NT2/D1 (cell line): ENCODE measurements at places on chromosomes 1 and 21.

GRCh38 chr1:65691972-65692371, 100.7 kb upstream of the PDE4B start:
- DNase-seq = no peak

GRCh38 chr1:27668121-27668807, 3.7 kb downstream of the IFI6 start:
- no peak for DNase-seq

GRCh38 chr1:234756066-234756774, 146.2 kb upstream of the IRF2BP2 start:
- no peak for DNase-seq

DNA sequence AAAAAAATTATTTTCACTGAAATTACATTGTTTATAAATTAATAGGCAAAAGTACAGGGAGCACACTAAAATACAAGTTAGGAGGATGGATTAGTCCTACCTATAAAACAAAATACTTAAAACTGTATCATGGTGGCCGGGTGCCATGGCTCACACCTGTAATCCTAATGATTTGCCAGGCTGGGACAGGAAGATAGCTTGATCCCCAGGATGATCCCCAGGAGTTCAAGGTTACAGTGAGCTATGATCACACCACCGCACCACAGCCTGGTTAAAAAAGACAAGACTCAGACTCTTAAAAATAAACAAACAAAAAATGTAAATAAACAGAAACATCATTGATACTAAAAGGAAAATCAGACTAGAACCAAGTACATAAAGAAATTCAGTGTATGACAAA, 53.5 kb downstream of the ASH1L start:
- no peak for DNase-seq

DNA sequence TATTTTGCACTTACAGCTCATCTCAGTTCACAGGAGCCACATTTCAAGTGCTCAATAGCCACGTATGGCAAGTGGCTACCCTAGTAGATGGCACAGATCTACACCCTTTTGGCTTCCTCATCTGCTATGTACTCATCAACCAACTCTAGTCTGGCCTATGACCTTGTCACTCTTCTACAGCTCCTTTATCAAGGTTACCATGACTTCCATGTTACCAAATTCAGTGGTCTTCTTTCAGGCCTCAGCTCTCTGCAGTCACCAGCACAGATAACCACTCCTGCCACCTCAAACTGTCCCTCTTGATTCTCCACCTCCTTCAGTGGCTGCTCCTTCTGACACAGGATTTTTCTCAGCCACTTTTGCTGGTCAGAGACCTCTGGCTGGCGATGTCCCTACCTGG, 11.7 kb upstream of the USP48 start:
- no peak for DNase-seq

- no peak for DNase-seq
These were observed 311.0 kb downstream of the HLX start for GRCh38 chr1:221190249-221190648.

- no peak for DNase-seq
These were observed 9.8 kb upstream of the LUZP1 start for GRCh38 chr1:23178414-23178813.

DNA sequence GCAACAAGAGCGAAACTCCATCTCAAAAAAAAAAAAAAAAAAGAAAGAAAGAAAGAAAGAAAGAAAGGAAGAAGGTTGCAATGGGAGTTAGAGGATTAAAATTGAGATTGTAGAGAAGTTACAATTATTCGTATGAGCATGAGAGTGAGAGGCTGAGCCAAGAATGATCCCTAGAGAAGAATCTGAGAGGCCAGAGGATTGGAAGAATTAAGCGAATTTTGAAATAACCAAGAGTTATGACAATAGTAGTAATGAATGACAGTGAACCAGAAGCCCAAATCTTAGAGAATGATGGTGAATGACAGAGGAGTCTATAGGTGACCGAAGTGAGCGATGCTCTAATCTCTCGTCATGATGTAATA, 369 bp upstream of the ZYG11B start:
- DNase-seq = no peak

- DNase-seq = no peak
These were observed 61.5 kb downstream of the PSMG1 start for GRCh38 chr21:39121600-39122355.

GRCh38 chr1:182426442-182427430, 23.2 kb upstream of the RGSL1 start:
- DNase-seq = no peak

DNA sequence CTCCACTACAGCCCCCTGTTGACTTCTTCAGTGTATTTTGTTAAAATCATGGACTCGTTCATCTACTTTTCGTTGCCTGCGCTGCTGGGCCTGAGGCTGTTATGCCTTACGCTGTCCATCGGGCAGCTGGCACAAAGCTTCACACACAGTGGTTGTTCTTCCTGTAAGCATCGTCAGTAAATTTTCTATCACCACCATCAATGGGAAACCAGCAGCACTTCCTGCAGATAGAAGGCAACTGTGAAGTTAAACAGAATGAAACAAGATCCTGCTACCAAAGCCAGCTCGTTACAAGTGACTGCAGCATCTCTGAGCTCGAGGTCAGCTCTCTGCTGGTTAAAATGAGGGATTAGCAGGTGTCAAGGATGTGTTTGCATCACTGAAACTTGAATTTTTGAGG, 21.9 kb upstream of the PADI6 start:
- DNase-seq = no peak

- no peak for DNase-seq
These were observed 65.4 kb downstream of the ABCA4 start for GRCh38 chr1:94055459-94056122.

GRCh38 chr1:93629101-93630059, 52.3 kb downstream of the BCAR3 start:
- DNase-seq = no peak

GRCh38 chr1:98458511-98459485, 202.7 kb upstream of the SNX7 start:
- peak; percentile 13 for DNase-seq

DNA sequence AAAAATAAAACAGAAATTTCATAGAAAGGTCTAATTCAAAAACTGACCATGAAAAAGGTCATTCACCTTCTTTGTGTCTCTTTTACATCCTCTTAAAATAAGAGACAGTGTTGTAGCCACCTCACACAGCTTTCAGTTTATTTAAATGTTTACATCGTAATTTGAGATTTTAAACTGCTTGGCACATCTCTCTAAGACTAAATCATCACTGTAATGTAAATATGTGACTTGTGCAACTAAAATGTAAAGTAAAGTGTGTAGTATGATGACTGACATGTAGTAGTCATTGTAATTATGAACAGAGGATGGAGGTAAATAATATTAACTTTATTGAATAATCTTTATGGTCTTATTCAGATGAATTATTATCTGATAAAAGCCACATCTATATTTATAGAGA, 283.9 kb downstream of the KCNT2 start:
- no peak for DNase-seq

GRCh38 chr1:41648230-41648629, 163.7 kb upstream of the EDN2 start:
- no peak for DNase-seq

DNA sequence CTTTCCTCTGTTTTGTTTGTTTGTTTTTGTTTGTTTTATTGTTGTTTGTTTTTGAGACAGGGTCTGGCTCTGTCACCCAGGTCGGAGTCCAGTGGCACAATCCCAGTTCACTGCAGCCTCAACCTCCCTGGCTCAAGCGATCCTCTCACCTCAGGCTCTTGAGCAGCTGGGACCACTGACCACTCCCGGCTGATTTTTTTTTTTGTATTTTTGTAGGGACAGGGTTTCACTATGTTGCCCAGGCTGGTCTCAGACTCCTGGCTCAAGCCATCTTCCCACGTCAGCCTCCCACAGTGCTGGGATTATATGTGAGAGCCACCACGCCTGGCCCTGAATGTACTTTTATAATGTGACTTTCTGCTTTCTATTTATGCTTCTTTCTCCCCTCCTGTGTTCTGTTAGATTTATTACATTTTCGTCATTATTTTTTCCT, 5.0 kb upstream of the CALML6 start:
- no peak for DNase-seq

DNA sequence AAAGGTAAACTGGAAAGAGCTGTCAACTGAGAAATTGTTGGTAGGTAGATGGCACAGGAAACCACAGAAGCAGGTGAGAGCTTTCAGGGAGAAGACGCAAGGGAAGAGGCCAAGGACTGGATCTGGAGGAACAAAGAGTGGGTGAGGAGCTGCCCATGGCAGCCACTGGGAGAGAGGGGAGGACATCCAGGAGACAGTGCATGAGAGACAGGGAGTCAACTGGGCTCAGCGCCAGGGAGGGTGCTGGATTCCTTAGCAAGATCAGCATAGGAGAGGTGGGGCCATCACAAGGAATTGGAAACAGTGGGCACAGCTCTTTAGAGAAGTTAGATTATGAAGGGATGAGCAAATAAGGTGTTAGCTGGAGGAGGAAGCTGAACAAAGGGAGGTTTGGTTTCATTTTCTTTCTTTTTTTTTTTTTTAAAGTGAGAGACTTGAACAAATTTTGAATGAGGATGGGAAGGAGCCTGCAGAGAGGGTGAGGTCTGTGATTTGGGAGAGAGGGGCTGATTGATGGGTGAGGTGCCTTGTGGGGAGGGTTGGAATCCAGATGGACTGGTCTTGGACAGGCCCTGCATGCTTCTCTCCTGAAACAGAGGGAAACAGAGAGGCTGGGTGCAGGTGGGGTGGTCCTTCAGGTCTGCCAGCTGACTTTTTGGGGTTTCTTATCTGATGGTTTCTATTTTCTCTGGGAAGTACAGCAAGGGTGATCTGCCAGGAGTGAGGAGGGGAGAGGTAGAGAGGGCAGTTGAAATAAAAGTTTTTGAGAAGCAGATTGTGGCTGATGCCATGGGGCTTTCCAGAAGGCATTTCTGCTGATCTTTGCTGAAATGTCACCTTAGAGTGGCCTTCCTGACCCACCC, 5.4 kb downstream of the CYP4B1 start:
- DNase-seq = no peak

- DNase-seq = no peak
These were observed 13.6 kb downstream of the RHBG start for GRCh38 chr1:156382561-156382960.

- no peak for DNase-seq
These were observed 9.6 kb upstream of the BGLAP start for GRCh38 chr1:156232201-156232894.
